ENCODE measurements at places on chromosomes 2 and 18. TPM values are rescaled to one million over a fixed set of nuclear protein-coding genes. Genes with fewer than 3 reads are reported as not detected.

DNA sequence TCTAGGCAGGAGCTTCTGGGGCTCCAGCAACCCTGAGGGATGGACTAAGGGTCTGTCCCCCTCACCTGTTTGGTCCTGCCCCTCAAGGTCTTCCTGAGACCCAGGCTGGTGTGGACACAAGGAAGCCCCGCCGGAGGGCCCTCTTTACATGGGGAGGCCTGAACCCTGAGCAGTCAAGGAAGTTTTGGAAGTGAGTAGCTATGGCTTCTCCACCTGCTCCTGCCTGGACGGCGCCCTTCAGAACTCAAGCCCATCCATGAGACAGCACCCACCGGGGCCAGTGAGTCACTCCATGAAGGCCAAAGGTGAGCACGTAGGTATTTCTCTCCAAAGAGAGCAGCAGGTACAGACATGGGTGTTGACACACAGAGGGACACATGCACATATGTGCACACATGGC lies 98.2 kb upstream of the CTDP1 start:
- no peak for DNase-seq

GRCh38 chr2:214542866-214543265 lies 132.0 kb downstream of the VWC2L start:
- DNase-seq = peak; percentile 16

SFXN5 gene
- total RNA-seq = 5.9 TPM

ANKRD44 gene
- total RNA-seq = 16.9 TPM

GRCh38 chr2:1593371-1594122 lies 150.8 kb downstream of the PXDN start:
- peak; percentile 76 for DNase-seq

TBR1 gene
- total RNA-seq = under 0.01 TPM

ACTG2 gene
- 0.15 TPM for total RNA-seq

- DNase-seq = no peak
Observed at GRCh38 chr2:188450732-188451483, 159.2 kb downstream of the GULP1 start.

GRCh38 chr2:145220496-145220895 lies 700.6 kb upstream of the ZEB2 start:
- DNase-seq = no peak

ANKRD30B gene
- not detected for total RNA-seq

DNA sequence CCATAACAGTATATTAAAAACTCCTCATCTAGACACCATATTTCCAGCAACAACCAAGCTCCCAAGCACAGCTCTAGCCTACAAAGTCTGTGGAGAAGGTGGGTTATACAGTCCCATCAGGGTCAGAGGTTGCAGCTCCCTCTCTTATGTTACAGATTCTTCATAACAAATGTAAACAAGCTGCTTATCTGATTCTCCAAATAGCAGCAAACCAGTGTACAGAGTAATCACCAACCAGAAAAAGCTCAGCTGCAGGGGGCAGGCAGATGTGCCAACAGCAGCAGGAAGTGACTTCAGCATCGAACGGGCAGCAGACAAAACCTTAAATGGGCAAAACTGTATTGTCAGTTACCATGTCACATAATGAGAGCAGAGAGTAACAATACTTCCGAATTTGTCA lies 52.9 kb upstream of the NABP1 start:
- DNase-seq = peak; percentile 27

GRCh38 chr2:206824087-206824618 lies 58.7 kb downstream of the FASTKD2 start:
- peak; percentile 1 for DNase-seq

DNA sequence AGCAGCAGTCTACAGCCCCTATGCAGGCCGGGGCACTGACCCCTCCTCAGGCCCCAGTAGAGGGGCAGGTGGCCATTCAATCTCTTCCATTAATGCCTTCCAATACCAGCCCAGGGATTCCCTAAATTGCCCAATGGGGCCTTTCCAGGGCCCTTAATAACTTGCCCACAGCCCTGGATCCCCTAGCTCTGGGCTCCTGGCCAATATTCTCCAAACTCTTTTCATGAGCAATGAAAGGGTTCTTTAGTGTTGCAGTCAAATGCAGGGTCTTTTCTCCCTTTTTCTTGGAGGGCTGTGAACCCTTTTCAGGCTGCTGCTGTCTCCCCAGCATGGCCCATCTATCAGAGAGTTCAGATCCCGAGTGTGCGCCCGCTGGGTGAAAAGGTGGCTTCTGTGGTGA lies 41.3 kb upstream of the SLC1A4 start:
- no peak for DNase-seq

GRCh38 chr18:28075501-28075900 lies 101.4 kb downstream of the CDH2 start:
- no peak for DNase-seq

GKN2 gene
- not detected for total RNA-seq

DNA sequence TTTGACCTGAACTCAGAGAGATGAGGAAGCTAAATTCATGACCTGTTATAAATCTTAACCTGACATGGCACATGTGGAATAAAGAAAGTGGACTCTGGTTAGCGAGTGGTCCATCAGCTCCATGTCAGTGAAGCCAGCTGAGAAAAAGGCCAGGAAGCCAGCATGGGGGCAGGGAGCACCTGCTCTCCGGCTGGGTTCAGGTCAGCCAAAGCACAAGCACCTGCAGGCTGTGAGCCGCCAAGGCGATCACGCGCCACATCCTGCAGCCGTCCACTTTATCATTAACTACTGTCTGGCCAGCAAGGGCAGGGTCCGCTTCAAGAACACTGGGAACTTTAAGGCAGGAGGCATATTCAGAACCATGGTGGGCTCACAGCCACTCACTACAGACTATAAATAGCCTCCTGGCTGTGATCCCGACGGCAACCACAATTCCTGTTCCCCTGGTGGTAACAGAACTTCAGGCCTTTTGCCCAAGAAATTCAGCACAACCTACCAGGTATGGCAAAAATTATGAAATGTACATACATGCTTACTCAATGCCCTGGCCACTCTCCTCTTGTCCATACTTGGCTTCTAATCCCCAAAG lies 35.5 kb downstream of the ACVR1 start:
- peak; percentile 90 for DNase-seq

- peak; percentile 41 for DNase-seq
Observed at GRCh38 chr2:75047189-75047991, 88.9 kb downstream of the POLE4 start.

GRCh38 chr2:26470601-26471260 lies 7.2 kb downstream of the OTOF start:
- DNase-seq = no peak

- peak; percentile 58 for DNase-seq
Observed at GRCh38 chr2:121502246-121502645, 28.4 kb upstream of the RNU4ATAC start.

DNA sequence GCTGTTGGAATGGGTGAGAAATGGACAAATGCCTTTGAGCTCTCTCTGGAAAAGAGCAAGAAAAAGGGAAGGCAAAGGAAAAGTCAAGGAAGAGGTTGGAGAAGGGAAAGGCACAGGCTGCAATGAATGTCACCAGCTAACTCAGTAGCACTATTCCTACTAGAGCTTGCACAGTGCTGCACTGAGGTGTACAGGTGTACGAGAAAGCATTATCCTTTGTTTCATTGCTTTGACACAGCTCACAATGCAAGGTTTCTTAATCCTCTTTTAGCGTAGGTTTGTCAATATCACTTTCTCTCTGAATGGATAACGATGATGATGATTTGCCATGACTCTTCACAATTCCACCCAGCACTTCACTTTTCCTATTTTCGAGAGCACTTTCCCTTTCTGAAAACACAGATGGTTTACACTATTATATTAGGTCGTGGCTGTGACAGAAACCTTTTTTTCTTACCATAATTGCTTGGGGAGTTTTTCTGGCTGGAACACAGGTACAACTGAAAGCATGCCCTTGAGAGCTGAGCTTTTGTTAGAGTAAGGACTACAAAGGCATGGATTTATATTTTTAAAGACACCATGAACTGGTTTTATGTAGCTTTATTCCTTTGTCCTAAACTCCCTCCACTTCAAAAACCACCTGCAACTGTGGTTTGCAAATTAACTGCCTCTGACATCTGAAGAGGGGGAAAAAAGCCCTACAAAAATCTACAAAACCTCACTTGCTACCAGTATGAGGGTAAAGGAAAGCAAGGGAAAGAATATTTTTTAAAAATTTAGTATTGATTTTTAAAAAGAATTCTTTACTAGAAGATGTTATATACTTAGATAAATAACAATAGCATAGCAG lies 265.5 kb downstream of the TGIF1 start:
- DNase-seq = no peak

- DNase-seq = no peak
Observed at GRCh38 chr18:23743733-23744333, 54.6 kb downstream of the LAMA3 start.

ERICH2 gene
- total RNA-seq = not detected

- DNase-seq = no peak
Observed at GRCh38 chr18:28707006-28707405, 530.1 kb upstream of the CDH2 start.

- DNase-seq = no peak
Observed at GRCh38 chr2:111005821-111006220, 114.9 kb upstream of the BCL2L11 start.

UGT1A8 gene
- 0.35 TPM for total RNA-seq

ALPG gene
- total RNA-seq = not detected

DNA sequence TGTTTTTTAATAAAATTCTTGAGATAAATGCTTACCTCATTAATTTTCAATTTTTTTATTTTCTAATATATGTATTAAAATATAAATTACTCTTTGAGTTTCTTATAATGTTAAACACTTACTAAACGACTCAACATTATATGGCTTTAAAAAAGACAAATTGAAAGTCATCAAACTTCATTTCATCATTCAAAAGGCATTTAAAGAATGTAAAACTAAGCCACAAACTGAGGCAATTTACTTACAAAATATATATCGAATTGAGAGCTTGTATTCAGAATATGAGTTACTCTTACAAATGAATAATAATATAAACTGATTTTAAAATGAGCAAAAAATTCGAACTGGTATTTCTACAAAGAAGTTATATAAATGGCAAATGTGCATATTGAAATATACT lies 1262.2 kb upstream of the PIK3C3 start:
- DNase-seq = no peak

DTNA gene
- total RNA-seq = 10.4 TPM

UPP2 gene
- total RNA-seq = not detected

C2orf80 gene
- not detected for total RNA-seq

DNA sequence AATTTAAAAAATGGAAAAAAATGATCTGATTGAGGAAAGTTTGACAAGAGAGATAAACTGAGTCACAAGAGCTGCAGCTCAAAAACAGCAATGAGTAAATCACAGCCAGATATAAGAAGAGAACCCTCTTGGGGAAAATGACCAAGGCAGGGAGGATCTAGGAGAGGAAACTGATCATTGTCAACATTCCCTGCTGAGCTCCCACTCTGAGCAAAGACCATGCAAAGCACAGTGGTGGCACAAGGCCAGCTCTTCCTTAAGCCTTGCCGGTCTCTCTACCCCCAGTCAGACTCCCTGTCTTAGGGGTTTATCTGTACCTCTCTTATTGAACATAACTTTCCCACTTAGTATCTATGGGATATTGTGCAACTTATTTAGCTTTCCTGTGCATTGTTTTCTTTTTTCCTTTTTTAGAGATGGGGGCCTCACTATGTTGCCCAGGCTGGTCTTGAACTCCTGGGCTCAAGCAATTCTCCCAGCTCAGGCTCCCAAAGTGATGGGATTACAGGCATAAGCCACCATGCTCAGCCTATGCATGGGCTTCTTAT lies 54.0 kb upstream of the PPP1CB start:
- no peak for DNase-seq

MAPRE2 gene
- total RNA-seq = 10.0 TPM

DNA sequence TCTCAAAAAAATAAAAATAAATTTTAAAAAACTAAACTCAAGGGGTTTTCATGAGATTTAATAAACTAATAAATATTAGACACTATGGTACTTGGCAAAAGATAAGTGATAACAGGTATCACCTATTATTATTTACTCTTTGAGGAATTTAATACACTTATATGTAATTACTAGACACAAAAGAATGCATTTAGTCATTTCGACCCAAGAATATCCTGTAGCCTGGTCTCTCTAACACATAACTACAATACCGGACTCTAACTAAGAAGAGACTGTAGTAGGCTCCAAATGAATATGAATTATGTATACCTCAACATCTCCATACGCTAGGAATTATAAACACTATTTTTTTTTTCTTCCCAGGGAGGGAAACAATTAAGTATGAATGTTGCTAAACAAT lies 850.7 kb downstream of the CPS1 start:
- DNase-seq = no peak

PROM2 gene
- 38.0 TPM for total RNA-seq

TXNL4A gene
- 40.1 TPM for total RNA-seq

DNA sequence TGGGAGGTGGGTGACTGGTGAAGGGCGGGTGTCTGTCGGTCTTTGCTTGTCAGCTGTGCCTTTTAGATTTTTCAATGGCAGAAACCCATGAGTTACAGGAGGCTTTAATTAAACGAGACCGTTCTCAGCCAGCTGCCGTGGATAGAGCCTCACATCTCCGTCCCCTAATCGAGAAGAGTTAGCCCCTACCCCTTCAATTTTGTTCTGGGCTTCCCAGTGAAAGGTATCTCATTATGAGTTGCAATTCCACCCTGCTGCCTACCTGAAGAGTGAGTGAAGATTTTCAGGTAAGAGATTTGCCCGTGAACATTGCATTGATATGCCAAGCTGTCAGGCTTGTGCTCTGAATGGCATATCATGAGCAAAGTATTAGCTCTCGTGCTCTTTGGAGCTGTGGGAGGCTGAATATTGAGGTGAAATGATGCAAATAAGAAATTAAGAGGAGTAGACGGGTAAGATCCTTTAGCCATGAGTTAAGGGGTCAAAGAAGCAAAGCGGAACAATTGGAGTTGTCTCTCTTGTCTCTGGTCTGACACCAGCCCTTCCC lies 118.7 kb upstream of the MSTN start:
- DNase-seq = no peak

UGGT1 gene
- 126 TPM for total RNA-seq

- DNase-seq = no peak
Observed at GRCh38 chr2:159863526-159864160, 65.6 kb upstream of the CD302 start.

DNA sequence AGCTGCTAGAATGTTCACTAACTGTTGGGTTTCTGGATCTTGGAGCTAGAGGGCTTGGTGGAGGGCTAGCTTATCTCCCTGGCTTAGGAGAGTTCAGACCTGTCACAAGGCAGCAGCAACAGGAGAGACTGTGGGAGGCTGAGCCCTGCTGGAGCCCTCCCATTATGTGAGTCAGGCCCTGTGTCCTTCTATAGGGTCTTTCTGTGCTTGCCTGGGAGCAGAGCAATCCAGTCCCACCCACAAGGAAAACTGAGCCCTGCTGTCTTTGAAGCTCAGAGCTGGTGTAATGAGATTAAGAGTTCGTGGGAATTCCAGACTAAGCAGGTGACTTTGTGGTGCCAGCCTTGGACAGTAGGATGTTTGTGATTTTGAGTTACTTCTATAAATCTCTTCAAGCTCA lies 249.0 kb downstream of the TTC32 start:
- no peak for DNase-seq

DNA sequence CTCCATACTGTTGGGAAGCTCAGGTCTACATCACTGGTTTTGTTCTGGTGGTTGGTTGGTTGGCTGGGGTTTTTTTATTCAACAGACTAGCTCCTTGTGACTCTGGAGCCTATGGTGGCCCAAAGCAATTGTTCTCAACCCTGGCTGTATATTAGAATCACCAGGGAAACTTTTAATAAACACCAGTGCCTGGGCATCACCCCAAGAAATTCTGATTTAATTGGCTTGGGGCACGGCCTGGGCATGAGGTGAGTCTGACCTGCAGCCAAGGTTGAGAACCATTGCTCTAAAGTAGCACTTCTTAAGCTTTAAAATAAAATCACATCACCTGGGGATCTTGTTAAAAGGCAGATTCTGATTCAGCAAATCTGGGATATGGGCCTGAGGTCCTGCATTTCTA lies 184.1 kb downstream of the C1D start:
- no peak for DNase-seq

Data from renal cortical epithelial cell (primary cell).